ENCODE measurements at places on chromosomes 5 and 9.

- DNase-seq, result no peak
Measured at GRCh38 chr9:89638893-89639292, 34.1 kb downstream of the GADD45G start.

- DNase-seq, result no peak
Measured at GRCh38 chr9:20207176-20207575, 415.1 kb downstream of the MLLT3 start.

- no peak for DNase-seq
Measured at GRCh38 chr9:111038331-111039230, at the start of gene LPAR1. Gene LPAR1 (minus strand): TSS chr9:111038470. CDS start chr9:110972117, 66,353 bp downstream.

- no peak for DNase-seq
Measured at GRCh38 chr9:131651160-131651559, 88.7 kb downstream of the RAPGEF1 start.

DNA sequence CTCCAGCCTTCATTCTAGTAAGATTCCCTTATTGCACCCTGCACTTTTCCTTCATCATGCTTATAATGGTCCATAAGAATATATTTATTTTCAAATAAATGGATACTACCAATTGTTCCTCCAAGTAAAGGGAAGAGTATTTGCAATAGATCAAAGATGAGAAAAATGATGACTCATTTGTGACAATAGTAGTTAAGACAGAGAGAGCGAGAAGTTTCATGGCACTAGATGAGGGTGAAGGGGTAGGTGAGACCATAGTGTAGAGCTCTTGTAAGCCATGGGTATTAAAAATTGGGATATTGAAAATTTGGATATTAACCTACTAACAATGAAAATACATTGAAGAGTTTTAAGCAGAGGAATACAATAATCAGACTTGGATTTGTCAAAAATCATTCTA is 404.6 kb downstream of the EFNA5 start:
- DNase-seq, result no peak

GRCh38 chr5:108264533-108264932 is 117.4 kb downstream of the FBXL17 start:
- DNase-seq, result no peak

DNA sequence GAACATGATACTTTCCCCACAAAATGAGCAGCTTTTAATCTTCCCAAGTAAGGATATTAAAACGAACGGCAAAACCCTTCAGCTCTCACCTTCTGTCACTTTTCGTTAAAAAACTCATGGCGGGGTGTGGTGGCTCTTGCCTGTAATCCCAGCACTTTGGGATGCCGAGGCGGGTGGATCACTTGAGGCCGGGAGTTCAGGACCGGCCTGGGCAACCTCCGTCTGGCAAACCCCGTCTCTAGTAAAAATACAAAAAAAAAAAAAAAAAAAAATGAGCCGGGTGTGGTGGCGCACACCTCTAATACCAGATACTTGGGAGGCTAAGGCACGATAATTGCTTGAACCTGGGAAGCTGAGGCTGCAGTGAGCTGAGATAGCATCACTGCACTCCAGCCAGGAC is 902 bp downstream of the TMED9 start:
- DNase-seq, result no peak

GRCh38 chr5:71817891-71818290 is 98.8 kb downstream of the CARTPT start:
- DNase-seq, result no peak

GRCh38 chr5:94191604-94192003 is 426.8 kb downstream of the KIAA0825 start:
- DNase-seq, result no peak

DNA sequence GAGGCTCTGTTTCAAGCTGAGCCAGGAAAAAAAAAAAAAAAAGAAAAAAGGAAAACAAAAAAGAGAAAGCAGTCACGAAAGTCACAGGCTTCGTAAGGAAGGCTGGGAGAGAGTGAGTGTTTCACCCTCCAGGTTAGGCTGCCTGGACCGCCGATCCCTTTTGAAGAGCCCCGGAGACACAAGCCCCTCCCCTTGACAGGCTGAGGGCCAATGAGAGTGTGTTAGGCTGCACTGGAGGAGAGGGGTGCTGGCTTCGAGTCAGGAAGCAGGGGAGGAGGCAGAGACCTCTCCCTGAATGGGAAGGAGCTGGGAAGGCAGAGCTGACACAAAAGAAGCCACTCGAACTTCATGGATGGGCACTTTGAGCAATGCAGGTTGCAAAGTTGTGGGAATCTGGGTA is at the start of gene NMUR2:
Gene NMUR2 (minus strand): TSS at position 135 of the 400 bp plus-strand sequence. CDS start 166 bp downstream, outside the sequence.
- DNase-seq, result no peak

- DNase-seq, result no peak
Measured at GRCh38 chr9:88781628-88782391, 209.5 kb upstream of the S1PR3 start.

- DNase-seq, result no peak
Measured at GRCh38 chr9:127569886-127570401, 42.1 kb upstream of the STXBP1 start.

GRCh38 chr5:148486456-148486855 is 102.7 kb downstream of the FBXO38 start:
- DNase-seq, result no peak

- no peak for DNase-seq
Measured at GRCh38 chr9:90965226-90966030, 163.8 kb downstream of the SYK start.

DNA sequence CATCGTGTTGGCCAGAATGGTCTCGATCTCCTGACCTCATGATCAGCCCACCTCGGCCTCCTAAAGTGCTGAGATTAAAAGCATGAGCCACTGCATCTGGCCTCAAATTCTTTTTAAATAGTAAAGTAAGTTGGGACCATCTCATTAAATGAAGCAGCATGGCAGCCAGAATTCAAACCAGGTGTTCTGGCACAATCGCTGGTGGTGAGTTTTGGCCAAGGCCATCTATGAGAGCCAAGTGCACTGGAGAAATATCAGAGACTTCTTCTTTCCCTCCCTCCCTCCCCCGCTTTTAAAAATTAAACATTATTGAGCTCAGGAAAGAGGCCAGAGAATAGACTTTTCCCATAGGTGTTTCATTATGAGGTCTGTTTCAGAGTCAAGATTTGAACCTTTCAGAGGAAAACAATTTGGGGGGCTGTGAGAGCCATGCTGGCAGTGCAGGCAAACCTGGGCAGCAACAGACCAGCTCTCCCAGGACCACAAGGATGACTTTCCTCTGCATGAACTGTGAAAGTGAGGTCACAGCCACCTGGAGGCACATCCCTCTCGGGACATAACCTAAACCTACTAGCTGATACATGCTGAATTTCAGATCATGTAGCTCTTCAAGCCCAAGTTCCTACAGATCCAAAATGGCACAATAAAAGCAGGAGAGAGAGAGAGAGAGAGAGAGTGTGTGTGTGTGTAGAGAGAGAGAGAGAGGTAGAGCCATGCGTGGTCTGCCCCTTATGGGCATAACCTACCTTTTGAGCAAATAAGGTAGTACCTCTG is 94.6 kb upstream of the DMRT1 start:
- no peak for DNase-seq

- DNase-seq, result no peak
Measured at GRCh38 chr5:139764886-139765408, 30.7 kb upstream of the PSD2 start.

GRCh38 chr5:113612060-113612496 is 98.6 kb downstream of the YTHDC2 start:
- DNase-seq, result no peak

DNA sequence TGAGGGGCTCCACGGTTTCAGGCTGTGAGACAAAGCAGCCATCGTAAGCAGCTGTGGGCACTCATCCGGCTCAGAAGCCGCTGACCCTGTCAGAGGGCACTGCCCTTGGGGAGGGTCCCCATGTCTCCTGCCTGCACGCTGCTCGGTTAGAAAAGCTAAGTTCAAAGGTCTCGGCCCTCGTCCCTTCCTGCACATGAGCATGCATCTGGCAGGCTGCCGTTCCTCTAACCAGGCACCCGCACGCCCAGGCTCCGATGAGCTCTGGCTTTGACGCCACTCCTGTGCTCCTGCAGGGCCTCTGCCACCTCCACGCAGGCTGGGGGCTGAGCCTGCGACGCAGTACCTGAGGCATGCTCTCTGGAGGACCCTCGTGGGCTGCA is 51.3 kb downstream of the NKD2 start:
- no peak for DNase-seq

- no peak for DNase-seq
Measured at GRCh38 chr9:34499076-34499475, 23.7 kb downstream of the ENHO start.

- no peak for DNase-seq
Measured at GRCh38 chr5:43401827-43402226, 10.4 kb downstream of the CCL28 start.

DNA sequence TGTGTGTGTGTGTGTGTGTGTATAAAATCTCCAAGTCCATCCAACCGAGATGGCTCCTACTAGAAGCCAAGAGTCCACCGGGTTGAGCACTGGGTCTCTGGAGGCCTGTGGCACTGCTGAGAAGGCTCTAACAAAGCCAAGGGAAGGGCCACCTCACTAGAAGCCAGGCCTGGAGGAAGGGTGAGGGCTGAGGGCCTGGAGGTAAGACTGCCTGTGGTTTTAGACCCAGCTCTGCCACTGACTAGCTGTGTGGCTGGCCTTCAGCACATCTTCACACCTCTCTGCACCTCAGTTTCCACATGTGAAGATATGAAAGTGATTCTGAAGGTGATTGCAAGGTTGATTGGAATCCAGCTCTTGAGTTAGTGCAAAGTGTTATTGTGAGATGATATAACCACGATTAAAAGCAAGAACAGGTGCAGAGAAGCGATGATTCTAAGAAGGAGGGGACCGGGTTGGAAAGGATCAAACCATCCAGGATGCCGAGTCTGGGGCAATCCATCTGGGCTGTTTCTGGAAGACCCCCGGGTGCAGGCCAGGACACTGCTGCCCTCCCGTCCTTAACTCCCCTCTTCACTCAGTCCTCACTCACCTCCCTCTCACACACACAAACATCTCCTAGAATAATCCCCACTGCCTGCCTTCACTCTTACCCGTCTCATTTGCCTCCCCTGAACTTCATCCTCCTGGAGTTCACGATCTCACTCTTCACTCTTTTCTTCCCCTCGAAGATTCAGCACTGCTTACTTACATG is 2.3 kb downstream of the IL4 start:
- DNase-seq, result no peak

DNA sequence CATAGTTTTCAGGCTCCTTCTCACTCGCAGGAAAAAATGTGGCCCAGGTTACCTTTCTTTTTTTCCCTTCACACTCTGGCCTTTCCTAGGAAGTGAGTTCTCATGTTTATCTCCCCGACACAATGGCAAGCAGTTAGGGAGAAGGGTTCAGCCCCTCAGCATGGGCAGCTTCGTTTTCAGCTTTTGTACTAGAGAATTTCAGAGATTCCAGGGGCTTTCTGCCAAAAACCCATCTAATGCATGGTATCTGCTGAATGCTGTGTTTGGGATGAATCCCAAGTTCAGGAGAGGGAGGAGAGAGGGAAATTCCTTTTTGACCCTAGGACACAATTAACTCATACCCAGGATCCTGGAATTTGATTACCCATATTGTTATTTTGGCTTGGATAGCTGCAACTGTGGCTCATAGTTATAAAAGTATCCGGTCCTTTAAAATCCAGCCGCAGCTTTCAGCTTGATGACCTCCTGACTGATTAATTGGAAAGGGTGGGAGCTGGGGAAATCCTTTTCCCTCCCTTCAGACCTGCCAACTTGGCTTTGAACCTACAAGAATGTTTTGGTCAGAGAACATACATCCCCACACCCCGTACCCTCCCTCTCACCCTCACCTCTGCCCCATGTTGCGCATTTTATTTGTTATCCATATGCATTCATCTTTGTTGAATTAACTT is 78.4 kb downstream of the TMEM252 start:
- no peak for DNase-seq

DNA sequence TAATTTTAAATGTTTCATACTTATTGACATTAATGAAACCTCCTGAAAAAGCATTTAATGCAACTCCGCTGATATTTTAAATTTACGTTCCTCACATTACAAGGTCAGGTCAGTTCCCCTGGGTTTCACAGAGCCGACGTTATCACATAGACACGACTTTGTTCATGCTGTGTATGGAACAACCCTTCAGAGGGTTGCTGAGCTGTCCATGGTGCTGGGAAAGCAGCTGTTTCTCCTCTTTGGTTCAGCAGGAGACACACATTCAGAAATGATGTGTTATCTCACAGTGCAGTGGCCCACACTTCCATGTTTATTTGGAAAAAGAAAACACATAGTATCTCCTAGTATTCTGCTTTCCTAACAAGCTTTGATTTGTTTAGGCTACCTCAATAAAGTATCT is 53.5 kb downstream of the PPP2R2B start:
- no peak for DNase-seq
